Activated CD8-positive, alpha-beta T cell treated with anti-CD3 and anti-CD28 coated beads, Interleukin-2, amount 10 ng/mL, durations not matched to agents 7 days and 5 days (primary cell): ENCODE measurements at places on chromosomes 3 and 15. TPM values are rescaled to one million over a fixed set of nuclear protein-coding genes. Genes with fewer than 3 reads are reported as not detected.

DNA sequence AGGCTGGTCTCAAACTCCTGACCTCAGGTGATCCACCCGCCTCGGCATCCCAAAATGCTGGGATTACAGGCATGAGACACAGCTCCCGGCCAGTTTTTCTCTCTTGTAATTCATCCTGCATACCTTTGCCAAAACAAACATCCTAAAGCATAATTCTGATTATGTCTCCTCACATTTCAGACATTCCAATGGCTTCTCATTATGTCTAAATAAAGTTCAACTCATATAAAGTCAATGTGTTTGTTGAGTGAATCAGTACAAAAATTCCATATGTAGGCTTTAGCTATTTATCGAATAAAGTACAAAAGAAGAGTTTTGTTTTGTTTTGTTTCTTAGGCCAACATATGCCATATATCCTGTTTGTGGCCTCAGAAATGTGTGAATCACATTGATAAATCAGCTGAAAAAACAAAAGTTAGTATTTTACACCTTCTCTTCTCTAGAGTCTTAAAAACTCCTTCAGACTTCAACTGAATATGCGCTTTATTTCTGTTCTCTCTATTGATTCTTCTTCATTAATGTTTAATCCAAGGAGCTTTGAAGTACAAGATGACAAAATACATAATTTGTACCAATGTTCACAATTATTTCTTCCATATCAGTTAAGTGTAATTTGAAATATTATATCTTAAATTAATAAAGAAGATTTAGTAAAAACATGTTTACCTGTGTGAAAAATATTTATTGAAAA lies 165.8 kb downstream of the MECOM start:
- H3K36me3 ChIP-seq = no peaks in the 10 kb centered on the region
- DNase-seq = no peak
- H3K27ac ChIP-seq = no peak overlapping the region
- H3K4me3 ChIP-seq = no peak overlapping the region
- H3K27me3 ChIP-seq = peaks cover 2% of the 10 kb centered on the region

- no peak overlapping the region for H3K4me3 ChIP-seq
- no peak for DNase-seq
- H3K36me3 ChIP-seq = peaks cover 29% of the 10 kb centered on the region
- no peak overlapping the region for H3K27ac ChIP-seq
Observed at GRCh38 chr15:63234451-63234870, 42.9 kb upstream of the APH1B start.

DNA sequence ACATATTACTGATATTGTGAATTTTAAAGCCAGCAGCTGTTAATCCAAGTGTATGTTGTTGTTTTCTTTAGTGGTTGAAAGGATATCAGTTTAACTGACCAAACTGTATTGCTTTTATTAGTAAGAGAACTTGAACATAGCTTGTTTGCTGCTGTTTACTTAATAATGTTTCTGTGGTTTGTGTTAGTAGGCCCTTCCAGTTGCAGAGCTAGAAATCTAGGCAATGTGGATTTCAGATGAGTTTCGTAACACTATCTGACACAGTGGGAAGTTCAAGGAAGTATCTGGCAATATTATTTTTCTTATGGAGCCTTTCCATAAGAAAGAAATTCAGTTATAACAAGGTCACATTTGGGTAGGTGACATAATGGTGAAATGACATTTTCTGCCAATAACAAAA lies 18.5 kb downstream of the ZNF609 start:
- no peak overlapping the region for H3K4me3 ChIP-seq
- DNase-seq = no peak

DNA sequence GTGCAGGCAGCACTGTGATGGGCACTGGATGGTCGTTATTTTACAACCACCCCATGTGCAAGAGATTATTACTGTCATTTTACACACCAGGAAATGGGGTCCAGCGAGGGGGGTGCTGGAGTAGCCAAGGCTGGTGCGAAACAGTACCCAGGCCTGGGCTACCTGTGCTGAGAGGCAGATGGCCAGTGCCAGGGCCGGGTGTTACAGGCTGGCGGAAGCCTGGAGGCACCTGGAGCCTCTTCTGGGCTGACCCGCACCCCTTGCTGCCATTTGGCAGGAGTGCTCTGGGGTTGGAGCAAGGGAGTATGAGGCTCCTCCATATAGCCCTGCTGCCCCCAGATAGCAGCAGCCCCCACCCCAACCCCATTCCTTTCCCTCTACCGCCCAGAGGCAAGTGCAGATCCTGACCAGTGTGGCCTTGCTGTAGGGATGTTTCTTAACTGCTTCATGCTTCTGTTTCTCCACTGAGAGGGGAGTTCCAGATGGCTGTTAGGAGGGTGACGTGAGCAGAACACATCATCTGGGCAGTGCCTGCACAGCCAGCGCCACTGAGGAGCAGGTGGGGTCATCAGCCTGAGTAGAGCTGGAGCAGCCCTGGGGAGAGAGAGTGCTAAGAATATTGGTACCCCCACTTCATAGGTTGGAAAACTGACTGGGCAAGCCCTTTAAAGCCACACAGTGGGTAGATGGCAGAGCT lies 15.3 kb downstream of the SNX33 start:
- H3K27ac ChIP-seq = no peak overlapping the region
- H3K27me3 ChIP-seq = no peaks in the 10 kb centered on the region
- no peaks in the 10 kb centered on the region for H3K36me3 ChIP-seq
- H3K4me3 ChIP-seq = no peak overlapping the region
- no peak for DNase-seq

The C3orf52 gene
- 2.3 TPM for total RNA-seq
